ENCODE measurements at places on chromosomes 2 and 18. TPM values are rescaled to one million over a fixed set of nuclear protein-coding genes. Genes with fewer than 3 reads are reported as not detected.

The TEX44 gene
- polyA plus RNA-seq, result not detected

The KIAA2012 gene
- polyA plus RNA-seq, result not detected

The RAPGEF4 gene
- 3.1 TPM for polyA plus RNA-seq

The MREG gene
- 26.5 TPM for polyA plus RNA-seq

The EGR4 gene
- not detected for polyA plus RNA-seq

The RIT2 gene
- polyA plus RNA-seq, result not detected
